HCT116 (cell line): ENCODE measurements at places on chromosomes 7 and 10.

GRCh38 chr10:6136215-6137201 is 47.7 kb downstream of the RBM17 start:
- no peak for DNase-seq

- DNase-seq: no peak
Measured at GRCh38 chr10:103691723-103692435, 163.5 kb downstream of the SH3PXD2A start.

- DNase-seq: no peak
Measured at GRCh38 chr10:18279173-18279572, 138.9 kb downstream of the CACNB2 start.

GRCh38 chr10:44965651-44966097 is 6.1 kb downstream of the RASSF4 start:
- DNase-seq: no peak

GRCh38 chr10:131843881-131844284 is 56.9 kb upstream of the PPP2R2D start:
- DNase-seq: no peak

DNA sequence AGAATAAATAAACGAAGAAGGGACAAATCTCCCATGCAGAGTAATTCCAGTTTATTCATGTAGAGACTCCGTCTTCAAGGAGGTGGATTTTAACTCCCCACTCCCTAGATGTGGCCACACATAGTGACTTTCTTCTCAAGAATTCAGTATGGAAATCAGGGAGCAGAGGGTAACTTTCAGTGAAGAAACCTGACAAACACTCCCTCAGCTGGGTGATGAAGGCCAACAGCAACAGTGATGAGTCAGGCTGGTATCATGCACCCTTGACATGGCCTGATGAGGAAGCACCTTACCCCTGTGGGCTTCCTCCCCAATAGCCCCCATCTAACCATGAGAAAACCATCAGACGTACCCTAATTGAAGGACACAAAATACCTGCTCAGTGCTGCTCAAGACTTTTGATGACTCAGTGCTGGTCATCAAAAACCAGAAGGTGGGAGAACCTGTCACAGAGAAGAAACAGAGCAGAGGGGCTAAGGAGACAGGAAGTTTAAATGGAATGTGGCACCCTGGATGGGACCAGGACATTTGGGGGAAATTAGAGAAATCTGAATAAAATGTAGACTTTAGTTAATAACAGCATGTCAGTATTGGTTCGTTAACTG is 50.6 kb downstream of the ADAMTS14 start:
- peak; percentile 66 for DNase-seq

DNA sequence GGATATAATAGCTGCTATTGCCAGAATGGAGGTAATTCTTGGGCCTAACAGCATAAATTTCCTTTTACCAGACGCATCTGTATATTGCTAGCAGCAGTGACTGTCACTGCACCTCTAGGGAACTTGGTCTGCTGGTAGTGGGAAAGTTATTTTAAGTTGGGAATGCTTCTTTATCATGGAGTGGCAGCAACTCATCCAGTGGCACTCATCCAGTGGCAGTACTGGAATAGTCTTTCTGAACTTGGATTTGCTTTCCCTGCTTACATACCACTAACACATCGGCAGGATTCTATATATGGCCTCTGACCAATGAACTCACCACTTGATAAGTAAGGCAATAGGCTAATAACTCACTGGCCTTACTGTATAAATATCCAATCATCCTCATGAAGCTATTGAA is 22.0 kb upstream of the ICA1 start:
- DNase-seq: no peak

- no peak for DNase-seq
Measured at GRCh38 chr7:4726566-4726965, 44.5 kb downstream of the FOXK1 start.

- DNase-seq: no peak
Measured at GRCh38 chr10:86317949-86318725, 48.5 kb downstream of the GRID1 start.

DNA sequence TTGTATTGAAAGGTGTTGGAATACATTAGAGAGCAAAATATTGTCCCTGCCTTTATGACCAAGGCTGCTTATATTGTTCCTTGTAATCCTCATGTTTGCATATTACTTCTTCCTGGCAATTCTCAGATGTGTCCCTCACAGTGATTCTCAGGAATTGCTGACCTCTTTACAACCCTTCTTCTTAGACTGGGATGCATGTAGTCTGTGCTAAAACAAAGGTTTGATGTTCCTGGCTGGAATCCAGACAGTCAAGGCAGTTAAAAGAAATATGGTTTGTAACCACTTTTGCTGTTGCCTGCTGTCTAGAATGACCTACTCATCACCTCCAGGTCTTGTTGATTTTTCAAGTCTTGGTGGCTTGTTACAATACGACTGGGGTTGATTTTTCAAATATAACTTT is 367.6 kb downstream of the HGF start:
- DNase-seq: no peak

DNA sequence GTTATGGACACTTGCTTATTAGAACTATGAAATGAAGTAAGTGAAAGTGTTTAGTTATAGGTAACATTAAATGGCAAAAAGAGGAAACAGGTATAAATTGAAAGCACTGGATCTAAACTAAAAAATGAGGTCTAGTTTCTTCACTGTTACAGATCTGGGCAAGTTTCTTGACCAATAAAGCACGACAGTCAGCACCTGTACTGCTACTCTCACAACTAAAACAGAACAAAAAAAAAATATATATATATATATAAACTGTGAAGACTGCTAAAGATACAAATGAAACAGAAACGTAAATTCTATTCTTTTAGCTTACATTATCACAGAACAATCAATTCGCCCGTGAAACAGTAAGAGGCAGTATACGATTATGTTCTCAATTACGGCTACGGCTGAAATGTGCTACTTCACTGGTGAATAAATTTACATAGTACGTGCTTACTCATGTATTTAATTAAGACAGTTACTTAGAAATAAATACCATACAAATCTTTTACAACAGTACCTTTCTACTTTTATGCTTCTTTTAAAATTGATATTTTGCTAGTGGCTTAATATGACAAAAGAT is 4.2 kb downstream of the AHR start:
- DNase-seq: no peak

GRCh38 chr10:101388676-101389276 is 34.8 kb downstream of the BTRC start:
- DNase-seq: no peak

DNA sequence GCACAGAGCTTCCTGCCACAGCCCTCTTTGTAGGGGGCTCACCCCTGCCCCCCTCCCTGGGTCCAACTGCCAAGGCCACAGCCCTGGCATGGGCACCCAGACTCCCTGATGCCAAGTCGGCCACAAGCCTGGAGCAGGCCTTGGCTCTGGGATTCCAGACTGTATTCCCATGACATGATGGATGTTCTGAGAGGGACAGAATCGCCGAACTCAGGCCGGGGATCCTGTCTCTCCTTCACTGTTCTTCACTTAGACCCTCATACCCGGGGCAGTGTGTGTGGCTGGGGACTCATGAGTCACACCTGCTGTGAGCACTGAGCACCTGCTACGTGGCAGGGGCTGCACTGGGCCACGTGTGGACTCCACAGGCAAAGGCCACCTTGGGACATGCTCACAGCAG is 7.9 kb downstream of the CALML5 start:
- DNase-seq: no peak

GRCh38 chr7:76062254-76062653 is 14.3 kb downstream of the MDH2 start:
- no peak for DNase-seq

- no peak for DNase-seq
Measured at GRCh38 chr10:114470361-114470760, 66.1 kb upstream of the AFAP1L2 start.

DNA sequence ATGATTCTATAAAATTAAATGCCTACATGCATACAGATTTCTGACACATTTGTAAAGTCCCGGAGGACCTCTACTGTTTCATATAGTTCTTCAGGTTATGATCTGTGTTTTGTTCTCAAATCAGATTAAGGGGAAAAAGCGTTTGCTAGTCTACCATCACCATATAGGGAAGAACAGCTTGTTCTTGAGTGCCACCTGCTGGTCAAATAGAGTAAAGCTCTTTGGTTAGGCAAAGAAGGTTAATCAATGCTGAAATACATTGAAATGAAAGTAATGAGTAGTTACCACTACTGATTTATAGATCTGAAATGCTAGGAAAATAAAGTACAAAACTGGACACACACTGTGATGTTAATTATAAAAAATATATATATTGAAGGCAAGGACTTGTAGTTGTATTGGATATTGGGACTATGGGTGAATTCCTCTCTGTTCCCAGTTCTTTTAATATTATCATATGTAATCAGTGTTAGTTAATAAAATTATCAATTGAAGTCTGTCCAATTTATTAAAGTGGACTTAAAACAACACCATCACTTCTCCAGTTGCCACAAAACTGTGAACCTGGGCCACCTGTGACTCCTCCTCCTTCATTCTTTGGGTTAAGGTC is 72.6 kb upstream of the PDLIM1 start:
- DNase-seq: peak; percentile 61
